SIG-M5 (cell line): ENCODE measurements at places on chromosomes 6 and 20.

DNA sequence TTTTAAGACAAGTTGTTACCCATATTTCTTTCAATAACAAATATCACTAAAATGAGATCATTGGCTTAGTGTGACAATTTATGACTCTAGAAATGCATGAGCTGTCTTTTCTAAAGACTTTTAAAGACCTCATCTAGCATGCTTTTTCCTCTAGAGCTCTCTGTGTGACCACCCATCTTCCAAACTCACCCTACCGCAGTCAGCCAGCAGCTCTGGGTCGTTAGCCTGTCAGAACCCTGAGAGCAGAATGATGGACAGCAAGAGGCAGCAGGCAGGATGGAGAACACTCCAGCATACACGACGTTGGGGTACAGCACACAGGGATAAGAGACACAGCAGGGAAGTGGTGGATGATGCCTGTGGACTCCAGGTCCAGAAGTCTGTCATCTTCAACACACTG, 45.1 kb upstream of the TBX18 start:
- no peak for DNase-seq

- DNase-seq = no peak
Observed at GRCh38 chr6:34949636-34950035, 60.6 kb downstream of the ANKS1A start.

DNA sequence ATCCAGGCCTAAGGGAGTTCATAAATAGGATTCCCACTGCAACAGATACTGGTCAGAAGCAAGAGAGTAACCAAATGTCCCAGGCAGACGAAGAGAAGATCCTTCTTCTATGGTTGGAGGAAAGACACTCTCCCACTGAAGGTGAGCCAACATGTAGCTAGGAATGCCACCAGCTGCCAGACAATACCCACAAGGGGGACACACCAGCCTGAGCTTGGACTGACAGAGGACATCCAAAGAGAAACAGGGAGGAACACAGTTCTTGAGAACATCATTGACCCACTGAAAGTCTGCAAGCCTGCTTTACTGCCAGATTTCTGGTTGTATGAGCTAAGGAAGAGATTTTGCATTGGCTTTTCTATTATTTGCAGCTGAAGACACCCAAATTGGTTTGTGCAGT, 80.1 kb downstream of the PXDC1 start:
- no peak for DNase-seq

- no peak for DNase-seq
Observed at GRCh38 chr6:45572833-45573232, 195.1 kb upstream of the SUPT3H start.

- no peak for DNase-seq
Observed at GRCh38 chr20:12956303-12956702, 52.5 kb upstream of the SPTLC3 start.
